ENCODE measurements at places on chromosomes 11 and 22.
A peak's percentile ranks its signal among the peaks of the same experiment; 100 is the strongest.

DNA sequence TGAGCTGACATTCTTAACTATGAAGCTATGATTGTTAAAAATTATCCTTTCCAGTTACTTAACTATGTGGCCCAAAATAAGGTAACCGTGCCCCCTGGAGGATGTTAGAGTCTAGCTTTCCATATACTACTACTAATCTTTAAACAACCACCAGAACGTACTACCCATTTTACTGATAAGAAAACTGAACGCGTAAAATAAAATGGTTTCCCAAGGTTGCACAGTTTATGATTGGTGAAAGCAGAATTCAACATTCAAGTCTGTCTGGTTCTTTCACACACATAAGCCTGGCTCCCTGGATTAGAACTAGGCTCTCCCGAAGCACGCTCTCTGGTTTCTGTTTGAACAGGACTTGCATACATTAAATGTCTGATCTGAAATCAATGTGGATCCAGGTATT lies 437.8 kb upstream of the CCDC90B start:
- DNase-seq = peak; percentile 68

DNA sequence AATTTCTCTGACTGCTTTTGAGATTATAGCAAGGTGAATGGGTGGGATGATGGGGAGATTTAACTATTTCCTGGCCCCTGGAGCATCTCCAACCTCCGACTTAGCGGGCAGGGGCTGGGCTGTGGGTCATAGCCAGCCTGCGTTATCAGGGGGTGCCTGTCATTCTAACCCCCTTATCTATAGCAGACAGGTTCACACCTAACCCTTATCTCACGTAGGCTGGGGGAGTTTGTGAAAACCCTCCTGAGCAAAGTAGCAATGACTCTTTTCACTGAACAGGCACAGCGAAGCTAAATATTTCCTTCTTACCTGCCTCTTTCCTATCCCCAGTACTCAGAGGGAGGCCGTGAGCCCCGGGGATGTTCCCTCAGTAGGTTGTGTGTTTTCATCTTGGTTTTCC lies 511.4 kb upstream of the B3GAT1 start:
- no peak for DNase-seq

DNA sequence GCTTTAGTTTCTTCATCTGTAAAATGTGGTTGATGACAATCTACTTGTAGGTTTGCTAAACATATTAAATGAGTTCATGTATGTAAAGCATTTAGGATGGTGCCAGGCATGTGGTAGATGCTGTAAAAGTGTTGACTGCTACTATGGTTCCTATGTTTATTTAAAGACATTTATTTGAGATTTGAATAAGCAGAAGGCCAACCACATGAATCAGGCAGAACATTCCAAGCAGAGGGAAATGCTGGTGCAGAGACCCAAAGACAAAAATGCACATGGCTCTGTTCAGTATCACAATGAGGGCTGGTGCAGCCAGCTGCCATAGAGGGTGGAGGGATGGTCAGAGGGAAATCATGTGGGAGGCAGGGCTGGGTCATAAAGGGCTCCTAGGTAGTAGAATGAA lies 156.2 kb upstream of the PDGFD start:
- DNase-seq = no peak

DNA sequence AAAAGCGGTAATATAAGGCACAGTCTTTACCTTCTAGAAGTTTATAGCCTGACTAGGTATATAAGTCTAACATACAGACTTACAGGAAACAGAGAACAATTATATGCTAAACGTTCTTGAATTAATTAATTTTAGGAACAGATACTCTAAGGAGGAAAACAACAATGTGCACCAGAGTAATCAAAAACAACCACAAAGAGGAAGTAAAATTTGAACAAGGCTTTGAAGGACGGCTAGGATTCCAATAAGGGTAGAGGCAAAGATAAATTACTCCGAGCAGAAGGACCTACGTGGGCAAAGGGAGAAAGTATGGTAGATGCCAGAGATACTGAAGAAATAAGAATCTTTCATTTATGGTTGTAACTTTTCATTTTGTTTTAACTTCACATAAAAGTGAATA lies 54.4 kb downstream of the ENTHD1 start:
- peak; percentile 63 for DNase-seq

DNA sequence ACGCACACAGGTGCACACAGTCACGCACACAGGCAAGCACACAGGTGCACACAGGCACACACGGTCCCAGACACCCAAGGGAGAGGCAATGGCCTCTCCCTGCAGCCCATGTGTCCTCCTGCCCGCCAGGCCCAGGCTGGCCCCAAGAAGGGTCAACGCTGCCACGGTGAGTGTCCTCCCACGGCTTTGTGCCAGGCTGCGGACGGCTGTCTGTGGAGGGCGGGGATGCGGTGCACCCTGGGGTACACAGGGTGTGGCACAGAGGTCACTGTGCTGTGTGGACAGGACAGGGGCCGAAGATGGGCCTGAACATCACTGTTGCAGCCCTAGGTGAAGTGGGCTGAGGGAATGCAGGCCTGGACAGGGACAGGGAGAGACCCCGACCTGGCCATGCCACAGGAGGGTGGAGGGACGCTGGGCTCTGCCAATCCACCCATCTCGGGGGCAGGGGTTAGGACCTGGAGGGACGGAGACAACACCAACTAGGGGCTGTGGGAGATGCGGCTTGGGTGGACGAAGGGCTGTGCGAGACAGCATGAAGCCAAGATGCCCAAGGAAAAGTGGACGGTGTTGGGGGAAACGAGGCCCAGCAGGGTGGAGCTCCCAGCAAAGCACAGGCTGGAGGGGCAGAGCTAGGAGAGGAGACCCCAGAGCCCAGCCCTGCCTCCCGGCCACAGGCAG lies 523.8 kb downstream of the BRD1 start:
- no peak for DNase-seq

- DNase-seq = no peak
Measured at GRCh38 chr11:43697679-43698078, 17.1 kb downstream of the HSD17B12 start.

- DNase-seq = peak; percentile 30
Measured at GRCh38 chr11:101128571-101129202, 926 bp downstream of the PGR start.

DNA sequence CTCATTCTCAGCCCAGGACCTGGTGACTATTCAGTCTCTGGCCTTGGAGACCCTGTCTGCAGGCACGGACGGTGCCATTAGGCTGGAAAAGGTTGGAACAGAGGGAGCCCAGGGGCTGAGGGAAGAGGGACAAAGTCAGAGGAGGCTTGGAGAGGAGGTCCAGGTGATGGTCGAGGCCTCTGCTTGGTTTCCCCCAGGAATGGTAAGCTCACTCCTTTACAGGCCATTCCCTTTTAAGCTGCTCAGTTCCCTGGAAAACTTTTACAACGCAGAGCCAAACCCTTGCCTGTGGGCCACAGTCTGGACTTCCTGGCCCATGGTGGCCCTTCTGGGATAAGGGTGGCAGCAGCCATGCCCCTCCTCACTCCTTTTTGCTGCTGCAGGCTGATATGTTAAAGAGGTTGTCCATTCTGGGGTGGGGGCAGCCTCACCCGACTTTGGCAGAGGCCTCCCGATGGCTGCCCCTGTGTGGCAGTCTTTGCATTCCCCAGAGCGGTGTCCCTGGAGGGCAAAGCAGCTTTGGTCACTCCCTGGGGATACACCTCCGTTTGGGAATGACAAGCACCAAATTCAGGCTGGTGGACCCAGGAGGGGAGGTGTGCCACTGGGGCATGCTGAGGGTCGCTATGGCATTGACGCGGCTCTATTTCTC lies 34.0 kb upstream of the RFPL3 start:
- DNase-seq = no peak

Measured in B cell (primary cell).